ENCODE measurements at places on chromosomes 2 and 18.

GRCh38 chr2:8515864-8516533, 165.9 kb upstream of the ID2 start:
- no peak for DNase-seq

- DNase-seq = peak; percentile 31
These were observed 443.3 kb upstream of the MEIS1 start for GRCh38 chr2:65991381-65992197.

DNA sequence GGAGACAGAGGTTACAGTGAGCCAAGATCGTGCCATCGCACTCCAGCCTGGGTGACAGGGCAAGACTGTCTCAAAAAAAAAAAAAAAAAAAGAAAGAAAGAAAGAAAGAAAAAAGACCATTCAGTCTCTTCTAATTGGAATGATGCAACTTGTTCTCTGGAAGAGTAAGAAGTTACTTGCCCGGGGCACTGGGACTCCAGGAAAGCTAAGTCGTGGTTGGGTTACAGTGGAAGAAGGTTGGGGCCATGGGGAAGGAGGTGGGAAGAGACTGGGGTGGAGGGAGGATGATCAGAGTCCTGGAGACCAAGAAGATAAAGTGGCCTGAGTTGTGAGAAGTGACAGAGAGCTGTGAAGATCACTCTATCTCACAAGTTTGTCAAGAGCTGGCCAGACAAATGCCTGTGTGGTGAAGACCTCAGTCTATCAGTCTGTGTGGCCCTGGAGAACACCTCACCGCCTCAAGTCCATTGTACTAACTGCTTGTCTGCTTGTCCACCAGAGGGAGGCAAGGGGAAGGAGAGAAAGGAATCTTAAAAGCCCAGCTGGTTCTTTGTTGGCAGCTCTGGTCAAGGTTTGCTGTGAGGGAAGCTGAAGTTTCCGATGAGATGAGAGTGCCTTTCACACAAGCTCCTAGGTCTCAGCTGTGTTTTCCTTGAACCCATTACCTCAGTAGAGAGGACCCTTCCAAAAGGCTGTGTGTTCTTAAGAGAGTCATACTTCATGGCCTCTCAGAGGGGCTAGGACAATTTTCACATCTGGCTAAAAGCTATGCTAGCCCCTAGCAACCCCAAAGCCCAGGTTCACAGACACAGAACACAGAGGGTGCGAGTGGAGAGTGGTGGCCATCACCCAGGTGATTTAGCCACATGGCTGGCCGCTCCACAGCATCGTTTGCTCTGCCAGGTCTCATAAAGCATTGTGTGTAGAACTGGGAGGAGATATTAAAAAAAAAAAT, 72.0 kb upstream of the TMEM178A start:
- DNase-seq = no peak

DNA sequence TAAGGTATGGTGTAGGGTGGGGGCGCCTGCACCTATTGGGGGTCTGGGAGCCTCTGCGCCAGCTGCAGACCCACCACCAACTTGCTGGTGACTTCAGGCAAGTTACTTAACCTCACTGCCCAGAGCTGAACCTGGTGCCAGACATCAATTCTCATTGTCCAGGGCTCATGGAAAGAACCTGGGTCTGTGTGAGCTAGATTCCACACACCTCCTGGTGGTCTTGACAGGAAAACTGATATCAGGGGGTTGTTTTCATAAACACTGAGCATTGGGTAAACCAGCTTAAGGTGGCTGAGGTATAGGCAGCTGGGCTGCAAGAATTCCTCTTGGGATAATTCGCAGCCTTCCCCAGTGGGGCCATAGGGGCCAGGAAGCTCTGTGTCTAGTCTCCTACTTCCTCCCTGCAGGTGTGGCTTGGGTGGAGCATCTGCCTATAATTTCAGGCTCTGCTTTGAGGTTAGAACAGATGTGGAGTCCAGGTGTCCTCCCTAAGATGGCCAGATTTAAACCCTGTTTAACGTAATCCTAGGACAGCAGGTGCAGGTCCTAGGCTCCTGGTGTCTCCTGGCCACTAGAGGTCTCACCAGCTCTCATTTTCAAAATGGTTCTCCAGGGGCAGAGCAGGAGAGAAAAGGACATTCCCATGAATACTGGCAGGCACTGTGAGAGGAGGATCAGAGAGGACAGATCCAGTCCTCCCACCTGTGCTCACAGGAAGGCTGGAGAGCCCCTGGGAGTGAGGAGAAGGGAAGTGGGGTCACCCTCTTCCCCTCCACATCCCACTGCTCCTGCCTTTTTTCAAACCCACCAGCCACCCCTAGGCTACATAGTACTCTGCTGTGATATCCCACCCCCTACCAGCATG, 100.4 kb upstream of the SMAD2 start:
- DNase-seq = peak; percentile 64

DNA sequence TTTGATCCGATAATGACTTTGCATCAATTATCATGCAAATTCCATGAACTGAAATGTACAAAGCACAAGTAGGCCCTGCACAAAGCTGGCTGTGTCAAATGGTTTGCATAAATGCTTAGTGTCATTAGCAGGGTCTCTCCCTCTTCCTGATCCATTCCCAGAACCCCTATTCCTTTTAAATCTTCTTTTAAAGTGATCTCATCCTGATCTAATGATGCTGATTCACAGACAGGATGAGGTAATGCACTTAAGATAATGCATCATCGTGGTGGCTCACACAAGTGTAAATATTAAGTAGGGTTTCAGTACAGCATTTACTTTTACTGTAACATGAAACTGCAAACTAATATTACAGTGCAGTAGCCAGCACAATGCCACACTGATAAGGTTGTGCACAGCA, 304.8 kb upstream of the SOX11 start:
- no peak for DNase-seq

DNA sequence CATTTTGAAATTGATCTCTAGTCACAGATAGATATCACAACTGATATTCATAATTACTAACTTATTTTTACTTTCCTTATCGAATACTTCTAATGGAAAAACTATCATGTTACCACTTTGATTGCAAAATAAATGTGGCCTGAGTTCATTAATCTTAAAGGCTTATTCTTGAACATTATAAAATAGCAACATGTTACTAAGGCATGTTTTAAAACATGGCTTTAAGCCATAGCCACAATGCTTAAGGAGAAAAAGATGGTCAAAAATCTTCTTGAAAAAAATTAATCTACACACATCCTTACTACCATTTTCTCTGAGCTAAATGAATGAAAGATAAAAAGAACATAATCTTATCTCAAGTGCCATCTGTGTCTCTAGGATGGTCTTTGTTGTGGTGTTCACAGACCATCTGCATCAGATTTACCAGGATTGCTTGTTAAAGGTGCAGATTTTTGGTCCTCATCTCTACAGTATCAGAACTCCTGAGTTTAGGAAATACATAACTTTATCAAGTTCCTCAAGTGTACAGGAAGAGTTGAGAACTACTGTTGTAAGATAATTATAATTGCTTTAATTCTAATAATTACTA, 15.3 kb downstream of the MTX2 start:
- no peak for DNase-seq

DNA sequence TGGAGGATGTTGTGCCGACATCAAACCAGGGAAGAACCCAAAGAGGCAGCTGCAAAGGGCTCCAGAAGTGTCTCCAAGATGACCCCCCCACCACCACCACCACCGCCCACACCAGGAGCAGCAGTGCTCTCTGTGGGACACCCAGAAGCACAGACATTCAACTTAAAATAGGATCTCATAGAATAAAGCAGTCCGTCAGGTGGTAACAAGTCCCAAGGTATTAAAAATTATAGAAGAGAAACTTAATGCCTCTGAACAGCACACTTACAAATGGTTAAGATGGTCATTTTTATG, 155.5 kb upstream of the ID2 start:
- no peak for DNase-seq

DNA sequence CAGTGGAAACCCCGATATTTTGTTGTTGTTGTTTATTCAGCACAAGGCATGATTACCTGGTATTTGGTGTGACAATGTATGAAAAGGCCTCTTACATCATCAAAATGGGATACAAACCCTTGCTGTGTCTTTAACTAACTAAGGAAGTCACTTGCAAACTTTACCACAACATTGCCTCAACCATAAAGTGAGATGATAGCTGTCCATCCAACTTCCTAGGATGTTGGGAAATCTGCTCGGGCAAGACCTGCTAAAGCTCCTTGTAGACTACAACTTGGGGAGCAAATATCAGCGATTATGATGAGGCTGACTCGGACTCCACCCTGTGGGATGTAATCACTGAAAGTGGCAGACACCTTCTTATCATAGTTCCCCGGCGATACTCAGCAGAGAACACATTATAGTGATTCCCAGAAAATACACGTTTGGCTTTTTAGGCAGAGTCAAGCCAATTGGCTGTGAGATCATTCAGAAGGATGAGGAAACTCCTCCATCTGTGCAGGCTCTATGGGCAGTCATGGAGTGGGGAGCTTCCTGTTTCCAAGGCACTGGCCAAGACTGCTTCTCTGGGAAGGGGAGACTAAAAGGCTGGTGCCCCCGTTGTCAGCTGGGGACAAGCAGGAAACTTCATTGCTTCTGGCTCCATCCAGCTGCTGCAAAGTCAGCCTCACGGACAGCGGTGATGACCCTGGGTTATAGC, 289.0 kb downstream of the RNF144A start:
- DNase-seq = no peak

DNA sequence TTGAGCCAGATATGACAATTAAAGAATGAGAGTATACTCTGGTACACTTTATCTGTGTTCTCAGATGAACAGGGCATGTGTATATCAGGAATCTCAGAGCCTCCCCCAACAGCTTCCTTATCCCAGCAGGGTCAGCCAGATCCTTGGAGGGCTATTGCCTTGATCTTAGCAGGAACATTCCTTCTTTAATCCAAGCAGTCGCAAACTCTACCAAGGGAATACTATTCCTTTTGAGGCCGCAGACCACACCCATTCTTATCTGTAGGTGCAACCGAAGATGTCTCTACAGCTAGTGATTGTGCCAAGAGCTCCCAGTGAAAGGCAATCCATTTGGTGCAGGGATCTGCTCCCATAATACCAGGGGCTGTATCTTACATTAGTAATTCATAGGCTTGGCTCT, 118.3 kb upstream of the DOK6 start:
- DNase-seq = no peak

GRCh38 chr18:21112543-21113105, 1.0 kb upstream of the ROCK1 start:
- no peak for DNase-seq

DNA sequence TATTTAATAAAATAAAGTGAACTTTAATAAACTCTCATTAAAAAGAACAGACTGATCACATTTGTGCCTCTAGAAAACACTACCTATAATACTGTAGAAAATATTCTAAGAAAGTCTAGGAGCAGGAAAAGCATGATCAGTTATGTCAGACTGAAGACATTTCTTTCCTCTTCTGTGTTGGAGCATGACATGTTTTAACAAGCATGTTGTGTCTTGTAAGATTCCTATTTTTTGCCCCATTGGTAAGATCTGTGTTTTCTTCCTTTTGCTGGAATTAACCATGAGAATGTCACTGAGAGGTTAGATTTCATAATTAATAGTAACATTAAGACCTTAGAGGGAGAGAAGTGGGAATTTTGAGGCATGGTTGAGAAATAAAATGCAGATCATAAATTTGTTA, 27.7 kb downstream of the LAMA3 start:
- no peak for DNase-seq

All from left colon (tissue), 2 donors.